ENCODE measurements at places on chromosomes 3 and 15.

- peak; percentile 78 for DNase-seq
These were observed 421 bp downstream of the BMF start for GRCh38 chr15:40108061-40108854.

- no peak for DNase-seq
These were observed 57.4 kb downstream of the SLC6A11 start for GRCh38 chr3:10873415-10873814.

- no peak for DNase-seq
These were observed 10.1 kb upstream of the CAMK1 start for GRCh38 chr3:9779721-9780457.

DNA sequence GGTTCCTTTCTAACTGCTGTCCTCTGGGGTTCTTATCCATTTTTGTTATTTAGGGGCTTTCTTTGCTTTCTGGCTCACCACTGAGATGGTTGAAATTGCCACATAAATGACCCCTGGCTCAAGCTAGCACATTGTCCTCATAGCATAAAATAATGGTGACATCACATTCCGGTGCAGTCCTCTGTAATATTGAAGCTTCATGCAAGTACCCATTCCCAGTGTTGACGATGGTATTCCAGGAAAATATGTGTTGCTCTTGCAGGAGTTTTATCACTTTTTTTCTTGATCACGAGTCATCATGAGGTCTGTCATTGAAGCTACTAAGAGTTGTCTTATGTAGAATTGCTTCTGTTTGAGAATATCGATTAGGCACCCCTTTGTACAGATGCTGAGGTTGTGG, 56.1 kb downstream of the CRTC3 start:
- no peak for DNase-seq
